Esophagus squamous epithelium (tissue), 5 donors: ENCODE measurements at places on chromosomes 7 and 10. TPM values are rescaled to one million over a fixed set of nuclear protein-coding genes. Genes with fewer than 3 reads are reported as not detected.
A peak's percentile ranks its signal among the peaks of the same experiment; 100 is the strongest.

Gene SLC18A3
- not detected for total RNA-seq

DNA sequence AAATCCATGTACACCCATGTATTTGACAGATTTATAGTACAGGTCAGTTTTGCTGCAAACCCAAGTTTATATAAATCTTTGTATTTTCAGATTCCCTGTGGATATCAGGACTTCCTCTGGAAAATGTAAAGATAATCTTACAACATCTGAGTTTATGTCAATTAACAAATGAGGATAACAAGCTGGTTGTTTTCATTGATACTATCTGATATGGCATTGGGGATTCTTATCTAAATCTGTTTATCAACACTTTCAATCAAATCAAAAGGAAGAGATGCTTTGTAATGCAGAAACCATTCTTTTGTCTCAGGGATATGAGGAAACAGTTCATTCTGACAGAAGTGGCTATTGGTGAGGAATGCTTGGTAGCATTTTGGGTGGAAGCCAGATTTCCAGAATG, 64.9 kb upstream of the FAM204A start:
- H3K27ac ChIP-seq: no peak overlapping the region
- no peak overlapping the region for H3K4me3 ChIP-seq
- no peaks in the 10 kb centered on the region for H3K36me3 ChIP-seq
- DNase-seq: no peak
- H3K27me3 ChIP-seq: no peaks in the 10 kb centered on the region

- no peaks in the 10 kb centered on the region for H3K4me1 ChIP-seq
- H3K27ac ChIP-seq: no peak overlapping the region
- H3K27me3 ChIP-seq: no peaks in the 10 kb centered on the region
- no peak for DNase-seq
These were observed 58.4 kb downstream of the ADCYAP1R1 start for GRCh38 chr7:31110331-31111108.

DNA sequence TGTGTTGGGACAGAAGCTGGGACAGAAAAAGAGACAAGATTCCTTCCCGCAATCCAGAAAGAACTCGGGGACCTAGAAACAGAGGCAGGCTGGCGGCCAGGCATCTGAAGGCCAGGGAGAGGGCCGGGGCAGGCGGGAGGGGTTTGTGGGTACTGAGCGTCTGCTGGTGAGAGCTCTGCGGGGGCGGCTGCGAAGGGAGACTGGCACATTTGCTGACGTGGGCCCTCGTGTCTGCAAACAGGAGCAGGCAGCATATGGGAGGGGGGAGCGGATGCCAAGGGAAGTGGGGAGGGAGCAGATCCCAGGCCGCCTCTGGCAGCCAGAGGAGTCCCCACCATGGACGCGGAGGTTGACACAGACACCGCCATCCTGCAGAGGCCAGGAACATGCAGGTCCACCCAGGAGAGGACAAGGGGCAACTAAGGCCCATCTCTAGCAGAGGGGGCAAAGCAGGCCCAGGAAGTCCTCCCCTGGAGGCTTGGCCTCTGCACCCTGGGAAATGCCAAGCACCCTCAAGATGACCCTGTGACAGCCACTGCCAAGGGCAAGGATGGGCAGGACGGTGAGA, 32.2 kb downstream of the KCNH2 start:
- peaks cover 52% of the 10 kb centered on the region for H3K27me3 ChIP-seq
- H3K36me3 ChIP-seq: no peaks in the 10 kb centered on the region
- no peak overlapping the region for H3K27ac ChIP-seq
- no peak overlapping the region for H3K4me3 ChIP-seq
- no peaks in the 10 kb centered on the region for H3K4me1 ChIP-seq
- DNase-seq: no peak

- peaks cover 42% of the 10 kb centered on the region for H3K4me1 ChIP-seq
- H3K27ac ChIP-seq: peak overlapping the region; percentile 1
- DNase-seq: no peak
- H3K27me3 ChIP-seq: no peaks in the 10 kb centered on the region
- H3K36me3 ChIP-seq: no peaks in the 10 kb centered on the region
These were observed 30.5 kb downstream of the NRP1 start for GRCh38 chr10:33303988-33304387.

DNA sequence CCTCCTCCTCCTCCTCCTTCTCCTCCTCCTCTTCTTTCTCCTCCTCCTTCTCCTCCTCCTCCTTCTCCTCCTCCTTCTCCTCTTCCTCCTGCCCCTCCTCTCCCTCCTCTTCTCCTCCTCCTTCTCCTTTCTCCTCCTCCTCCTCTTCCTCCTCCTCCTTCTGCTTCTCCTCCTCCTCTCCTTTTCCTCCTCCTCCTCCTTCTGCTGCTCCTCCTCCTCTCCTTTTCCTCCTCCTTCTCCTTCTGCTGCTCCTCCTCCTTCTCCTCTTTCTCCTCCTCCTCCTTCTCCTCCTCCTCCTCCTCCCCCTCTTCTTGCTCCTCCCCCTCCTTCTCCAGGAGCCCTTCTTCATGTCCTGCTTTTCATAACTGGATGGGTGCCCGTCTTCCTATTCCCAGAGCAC, 12.2 kb downstream of the PLXNA4 start:
- no peak for DNase-seq
- no peak overlapping the region for H3K27ac ChIP-seq
- no peaks in the 10 kb centered on the region for H3K4me1 ChIP-seq
- no peak overlapping the region for H3K4me3 ChIP-seq
